Endothelial cell (in vitro differentiated cells): ENCODE measurements at places on chromosomes 13 and 19.

DNA sequence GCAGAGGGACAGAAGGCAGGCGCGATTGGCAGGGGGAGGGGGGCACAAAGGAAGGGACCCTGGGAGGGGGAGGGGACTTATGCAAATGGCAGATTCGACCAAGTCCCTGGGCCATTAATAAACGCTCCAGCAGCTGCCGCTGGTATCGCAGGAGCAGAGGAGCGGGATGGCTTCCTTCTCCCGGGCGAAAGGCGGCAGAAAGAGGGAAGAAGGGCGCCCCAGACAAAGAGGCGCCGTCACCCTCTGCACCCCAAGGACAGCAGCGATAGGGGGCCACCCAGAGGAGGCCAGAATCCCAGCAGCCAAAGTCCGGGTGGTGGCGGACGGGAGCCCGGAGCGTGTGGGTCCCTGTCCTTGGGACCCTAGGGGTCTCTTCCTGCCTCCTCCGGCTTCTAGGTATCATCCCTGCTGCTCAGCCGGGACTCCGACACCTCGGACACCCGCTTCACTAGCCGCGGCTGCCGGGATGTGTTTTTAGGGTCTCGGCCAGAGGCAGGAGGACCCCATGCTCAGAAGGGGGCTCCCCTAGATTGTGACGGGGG is 1.9 kb downstream of the PTPRS start:
- DNase-seq, result no peak

GRCh38 chr13:49210669-49211068 is 9.5 kb upstream of the MLNR start:
- DNase-seq, result no peak

DNA sequence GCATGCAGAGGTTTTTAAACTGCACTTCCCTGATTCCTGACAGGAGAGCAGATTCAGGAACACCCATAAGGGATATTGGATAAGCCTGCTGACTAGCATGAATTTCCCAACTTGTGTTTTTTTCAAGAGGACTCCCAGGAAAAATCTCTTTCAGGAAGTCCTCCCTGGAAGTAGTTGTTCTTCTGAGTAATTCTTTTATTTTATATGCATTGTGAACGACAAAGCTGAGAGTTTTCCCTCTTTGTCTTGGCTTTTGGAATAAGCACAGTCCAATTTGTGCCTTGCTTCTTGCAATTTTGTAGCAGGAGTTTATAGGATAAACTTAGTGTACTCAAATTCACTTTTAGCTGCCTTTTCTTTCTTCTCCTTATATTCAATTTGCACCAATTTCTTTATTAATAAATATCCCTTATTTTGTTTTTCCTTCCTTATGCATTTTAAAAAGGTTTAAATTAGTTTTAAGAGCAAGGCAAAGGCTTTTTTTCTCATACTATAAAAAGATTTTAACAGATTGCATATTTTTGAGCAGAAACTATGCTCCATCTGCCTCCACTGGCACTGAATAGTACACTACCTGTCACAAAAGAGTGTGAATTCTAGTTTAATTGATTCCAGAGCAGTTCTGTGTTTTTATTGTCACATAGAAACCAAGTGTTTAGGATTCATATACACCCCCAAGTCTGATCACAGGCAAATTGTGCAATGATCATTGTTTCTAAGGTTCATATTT is 543.3 kb upstream of the SPRY2 start:
- DNase-seq, result no peak

DNA sequence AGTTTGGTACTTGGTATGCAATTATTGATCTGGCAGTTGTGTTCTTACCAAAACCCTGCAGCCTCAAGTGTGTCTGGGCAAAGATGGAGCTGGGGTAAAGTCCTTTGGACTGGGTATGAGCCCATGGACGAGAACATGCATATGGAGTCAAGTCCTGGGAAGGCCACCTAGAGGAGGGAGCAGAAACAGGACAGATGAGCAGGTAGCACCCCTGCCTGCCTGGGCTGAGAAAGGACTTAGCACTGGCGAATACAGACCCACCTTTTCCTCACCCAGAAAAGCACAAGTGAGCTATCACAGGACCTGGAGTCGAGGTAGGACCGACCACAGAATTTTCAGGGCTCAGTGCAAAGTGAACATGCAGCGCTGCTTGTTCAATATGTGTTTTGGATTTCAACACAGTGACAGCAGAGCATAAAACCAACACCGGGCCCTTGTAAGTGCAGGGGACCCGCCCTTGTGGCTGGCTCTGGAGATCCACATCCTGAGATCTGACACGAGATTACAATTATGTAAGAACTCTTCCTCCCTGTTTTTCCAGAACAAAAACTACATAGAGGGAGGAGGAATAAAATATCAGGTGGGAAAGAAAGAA is 25.9 kb downstream of the IGFL2 start:
- no peak for DNase-seq

GRCh38 chr13:48569104-48569666 is 36.3 kb upstream of the RCBTB2 start:
- no peak for DNase-seq
